HS-5 (cell line): ENCODE measurements at places on chromosomes 5 and 9.

DNA sequence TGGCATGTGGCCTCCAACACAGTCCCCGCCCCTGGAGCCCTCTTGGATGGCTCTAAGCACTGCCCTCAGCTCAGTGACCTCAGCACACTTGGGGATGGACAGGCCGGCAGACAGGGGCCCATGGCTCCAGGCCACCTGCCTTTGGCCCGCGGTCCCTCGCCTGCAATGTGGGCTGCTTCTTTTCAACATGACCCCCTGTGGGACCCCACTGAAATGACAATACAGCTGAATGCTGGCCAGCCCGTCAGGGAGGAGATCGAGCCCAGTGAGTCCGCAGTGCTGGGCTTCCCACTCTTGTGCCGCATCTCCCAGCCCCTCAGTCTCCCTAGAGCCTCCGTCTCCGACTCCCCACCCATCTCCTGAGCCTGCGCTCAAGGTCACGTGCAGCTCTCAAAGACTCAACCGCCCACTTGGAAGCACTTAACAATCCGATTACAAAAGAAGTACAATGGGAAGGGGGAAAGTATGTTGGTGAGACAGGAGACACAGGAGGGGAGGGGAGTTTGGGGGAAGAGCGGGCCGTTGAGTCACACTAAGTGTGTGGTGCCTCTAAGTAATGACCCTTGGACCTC, 238.9 kb downstream of the HSPA4 start:
- DNase-seq = no peak

GRCh38 chr5:150261231-150261630, 28.3 kb downstream of the CAMK2A start:
- peak; percentile 14 for DNase-seq

GRCh38 chr9:4020755-4021296, 279.0 kb downstream of the GLIS3 start:
- DNase-seq = no peak

- DNase-seq = no peak
These were observed 508 bp downstream of the MOCS2 start for GRCh38 chr5:53109056-53109442.

- no peak for DNase-seq
These were observed 786 bp upstream of the KIF3A start for GRCh38 chr5:132737982-132738681.

GRCh38 chr9:130929571-130930038, 9.4 kb downstream of the FIBCD1 start:
- DNase-seq = no peak
